ENCODE measurements at places on chromosomes 2 and 18.

DNA sequence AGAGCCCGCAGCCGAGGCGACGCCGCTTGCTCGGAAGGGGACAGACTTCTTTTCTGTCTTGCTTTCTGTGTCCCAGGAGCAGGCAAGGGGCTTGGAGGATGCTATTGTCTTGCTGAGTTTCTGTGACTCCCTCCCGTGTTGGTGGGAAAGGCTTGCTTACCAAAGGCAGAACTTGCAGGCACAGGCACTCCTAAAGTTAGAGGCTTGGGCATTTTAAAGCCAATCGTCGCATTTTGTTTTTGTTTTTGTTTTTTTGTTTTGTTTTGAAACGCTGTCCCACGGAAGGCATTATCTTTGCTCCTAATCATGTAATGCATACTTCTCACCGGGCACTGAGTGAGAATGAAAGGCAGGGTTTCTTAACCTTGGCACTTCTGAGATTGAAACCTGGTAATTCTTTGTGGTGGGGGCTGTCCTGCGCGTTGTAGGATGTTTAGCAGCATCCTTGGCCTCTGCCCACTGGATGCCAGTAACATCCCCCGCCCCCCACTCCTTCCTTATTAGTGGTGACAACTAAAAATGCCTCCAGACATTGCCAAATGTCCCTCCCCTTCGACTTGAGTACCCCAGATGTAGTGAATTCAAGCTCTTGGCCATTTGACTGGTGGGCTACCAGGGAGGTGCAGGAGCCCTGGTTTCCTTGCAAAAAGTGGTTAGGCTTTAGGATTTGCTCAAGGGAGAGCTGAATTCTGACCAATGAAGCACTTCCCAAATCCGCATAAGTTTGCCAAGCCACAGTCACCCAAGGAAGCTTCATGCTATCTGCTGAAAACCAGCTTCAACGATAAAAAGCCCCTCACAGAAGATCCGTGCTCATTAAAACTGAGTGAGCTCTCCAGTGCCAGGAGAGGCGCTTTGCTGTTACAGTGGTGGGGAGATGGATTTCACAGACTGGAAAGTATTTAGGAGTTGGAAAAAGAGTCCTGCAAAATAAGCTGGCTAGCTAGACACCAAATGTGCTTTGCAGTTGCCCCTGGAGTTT, 1.2 kb downstream of the ANTXR1 start:
- H3K4me3 ChIP-seq = peak overlapping the region; percentile 87
- peak; percentile 68 for DNase-seq
- H3K27me3 ChIP-seq = no peaks in the 10 kb centered on the region
- H3K27ac ChIP-seq = peak overlapping the region; percentile 87

DNA sequence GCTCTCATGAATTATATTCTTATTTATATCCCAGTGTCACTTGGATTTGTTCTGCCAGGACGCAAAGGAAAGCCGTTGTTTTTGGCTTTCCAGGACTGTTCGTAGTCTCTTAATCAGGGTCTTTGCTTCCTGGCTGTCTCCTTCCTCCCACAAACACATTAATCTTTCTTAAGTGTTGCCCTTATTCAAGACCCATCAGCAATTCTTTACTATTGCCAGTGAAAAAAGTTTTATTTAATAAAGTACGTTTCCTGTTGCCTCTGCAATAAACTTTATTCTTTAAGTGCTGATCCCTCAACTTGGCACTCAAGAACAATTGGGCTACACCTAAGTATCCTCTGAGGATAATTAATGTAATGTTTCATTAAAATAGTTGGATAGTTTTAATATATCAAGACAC, 68.3 kb upstream of the CYP20A1 start:
- H3K4me1 ChIP-seq = peaks cover 1% of the 10 kb centered on the region
- peaks cover 48% of the 10 kb centered on the region for H3K36me3 ChIP-seq
- no peak for DNase-seq
- H3K27ac ChIP-seq = no peak overlapping the region

DNA sequence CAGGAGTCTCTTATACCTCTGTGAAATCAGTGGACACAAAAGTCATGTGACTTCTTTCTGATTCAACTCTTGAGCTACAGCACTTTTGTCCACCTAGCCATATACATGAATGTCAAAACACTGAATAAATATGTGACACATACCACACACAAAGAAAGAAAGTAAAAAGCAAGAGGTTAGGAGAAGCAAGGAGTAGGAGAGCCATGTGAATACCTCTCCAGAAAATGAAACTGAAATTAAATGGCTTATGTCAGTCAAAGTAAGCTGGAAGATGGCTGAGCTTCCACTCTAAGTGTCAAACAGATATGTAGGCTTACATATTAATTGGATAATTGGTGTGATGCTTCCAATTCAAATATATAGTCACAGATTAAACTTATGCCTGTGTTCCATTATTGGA, 1050.5 kb downstream of the BCL11A start:
- no peaks in the 10 kb centered on the region for H3K27me3 ChIP-seq
- no peaks in the 10 kb centered on the region for H3K4me1 ChIP-seq
- H3K4me3 ChIP-seq = no peak overlapping the region
- no peak overlapping the region for H3K27ac ChIP-seq
- DNase-seq = no peak

DNA sequence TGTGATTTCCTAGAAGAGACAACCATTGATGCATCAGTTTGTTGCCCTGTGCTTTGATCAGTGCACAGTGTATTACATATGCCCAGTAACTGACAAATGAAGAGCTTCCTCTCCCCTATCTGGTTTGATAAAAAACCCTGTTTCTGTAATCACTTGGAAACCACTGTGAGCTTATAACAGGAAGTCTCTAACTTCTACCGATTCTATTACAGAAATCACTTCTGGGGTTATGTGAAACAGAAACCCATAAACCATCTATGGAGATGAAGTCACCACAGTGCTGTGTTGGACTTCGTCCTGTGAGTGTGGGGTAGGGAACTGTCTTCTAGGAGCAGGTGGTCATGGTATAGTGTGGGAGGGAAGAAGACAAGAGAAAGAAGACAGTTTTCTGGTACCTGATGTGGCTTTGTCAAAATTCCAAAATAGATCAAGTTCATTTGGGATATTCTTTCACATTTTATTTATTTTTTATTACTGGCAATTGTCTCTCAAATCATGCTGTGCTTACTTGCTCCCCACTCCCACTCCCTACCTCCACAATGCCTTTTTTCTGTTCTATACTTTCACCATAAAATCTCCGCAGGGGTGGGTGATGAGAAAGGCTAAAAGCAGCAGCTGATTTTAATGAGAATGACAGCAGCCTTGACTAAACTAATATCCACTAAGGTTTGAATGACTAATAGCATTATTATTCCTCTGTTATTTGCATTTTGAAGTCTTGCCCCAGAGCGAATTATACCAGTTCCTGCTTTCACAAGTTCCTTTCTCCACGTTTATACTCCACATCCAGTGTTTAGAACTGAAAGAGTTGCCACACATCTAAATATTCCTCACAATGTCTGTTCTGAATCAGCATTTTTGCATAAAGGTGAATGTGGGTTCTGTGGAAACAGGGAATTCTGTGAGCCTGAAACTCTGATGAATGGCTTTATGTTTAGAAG, 41.7 kb upstream of the RND3 start:
- H3K4me3 ChIP-seq = no peak overlapping the region
- H3K36me3 ChIP-seq = no peaks in the 10 kb centered on the region
- no peaks in the 10 kb centered on the region for H3K27me3 ChIP-seq

GRCh38 chr2:100819370-100820272, at the start of gene NPAS2:
NPAS2 (plus strand) TSS chr2:100820139; CDS start chr2:100904755, 84,616 bp downstream.
- no peak for DNase-seq
- peak within 1 kb of the TSS; percentile 95 for H3K27ac ChIP-seq
- H3K27me3 ChIP-seq = no peaks in the 10 kb centered on the region

DNA sequence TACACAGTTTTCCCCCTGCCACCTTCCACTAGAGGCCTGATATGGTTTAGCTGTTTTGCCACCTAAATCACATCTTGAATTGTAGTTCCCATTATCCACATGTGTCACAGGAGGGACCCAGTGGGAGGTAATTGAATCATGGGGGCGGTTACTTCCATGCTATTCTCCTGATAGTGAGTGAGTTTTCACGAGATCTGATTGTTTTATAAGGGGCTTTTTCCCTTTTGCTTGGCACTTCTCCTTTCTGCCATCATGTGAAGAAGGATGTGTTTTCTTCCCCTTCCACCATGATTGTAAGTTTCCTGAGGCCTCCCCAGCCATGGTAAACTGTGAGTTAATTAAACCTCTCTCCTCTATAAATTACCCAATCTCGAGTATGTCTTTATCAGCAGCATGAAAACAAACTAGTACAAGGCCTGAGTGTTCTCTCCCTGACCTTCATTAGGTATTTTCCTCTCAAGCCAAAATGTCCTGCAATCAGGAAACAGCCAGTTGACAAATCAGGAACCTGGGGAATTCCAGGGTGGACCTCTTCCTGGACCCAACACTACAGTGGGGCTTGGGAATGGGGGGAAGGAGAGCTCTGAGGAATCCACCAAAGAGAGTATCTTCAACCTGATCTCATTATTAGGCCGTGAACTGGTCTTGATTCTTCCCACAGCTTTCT, 129.9 kb downstream of the TXNL1 start:
- H3K4me1 ChIP-seq = no peaks in the 10 kb centered on the region
- no peaks in the 10 kb centered on the region for H3K27me3 ChIP-seq

DNA sequence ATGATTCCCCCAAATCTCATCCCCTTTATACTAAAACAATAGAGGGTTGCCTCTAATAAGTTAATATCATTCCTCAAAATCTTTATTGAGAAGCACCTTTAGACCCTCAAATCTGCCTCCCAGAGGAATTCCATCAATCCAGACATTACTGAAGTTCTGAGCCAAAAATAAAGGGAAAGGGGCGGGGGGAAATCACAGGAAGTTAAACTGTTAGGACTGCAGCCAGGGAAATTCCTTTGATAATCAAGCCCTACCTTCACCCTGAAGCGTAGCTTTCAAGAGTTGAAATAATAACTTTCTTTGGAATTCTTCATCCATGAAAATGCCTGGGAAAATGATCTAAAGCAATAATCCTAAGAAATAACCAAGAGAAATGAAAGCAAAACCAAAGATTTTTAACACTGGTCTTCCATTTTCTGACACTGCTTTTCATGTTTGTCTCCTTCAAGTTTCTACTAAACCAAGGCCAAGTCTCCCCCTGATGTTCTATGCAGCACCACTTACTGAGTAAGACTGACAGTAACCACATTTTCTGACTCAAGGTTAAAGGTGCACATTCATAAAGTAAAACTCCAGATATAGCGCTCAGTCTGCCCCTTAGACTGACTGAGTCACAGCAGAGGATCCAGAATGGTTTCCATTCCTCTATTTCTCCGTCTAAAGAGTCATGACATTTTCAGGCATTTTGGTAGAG, 78.2 kb downstream of the TCF4 start:
- H3K27ac ChIP-seq = peak overlapping the region; percentile 65
- peak overlapping the region; percentile 41 for H3K4me3 ChIP-seq
- DNase-seq = no peak
- no peaks in the 10 kb centered on the region for H3K4me1 ChIP-seq

DNA sequence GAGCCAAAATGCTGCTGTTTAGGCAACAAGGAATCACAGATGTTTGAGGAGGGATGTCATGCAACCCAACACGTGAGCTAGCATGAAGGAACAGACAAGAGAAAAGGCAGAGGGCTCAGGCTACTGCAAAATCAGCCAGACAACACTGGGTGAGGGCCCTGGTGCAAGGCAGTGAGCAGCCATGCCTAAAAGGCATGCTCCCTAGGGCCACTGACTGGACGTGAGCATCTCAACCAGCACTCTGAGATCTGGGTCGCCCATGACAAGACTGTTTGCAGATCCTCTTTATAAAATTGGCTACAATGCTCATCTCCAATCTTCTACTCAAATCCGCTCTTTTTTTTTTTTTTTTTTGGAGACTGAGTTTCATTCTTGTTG, 49.1 kb downstream of the KIAA2012 start:
- H3K4me3 ChIP-seq = no peak overlapping the region
- H3K27me3 ChIP-seq = no peaks in the 10 kb centered on the region
- H3K4me1 ChIP-seq = no peaks in the 10 kb centered on the region
- no peaks in the 10 kb centered on the region for H3K36me3 ChIP-seq

- H3K4me1 ChIP-seq = no peaks in the 10 kb centered on the region
- H3K4me3 ChIP-seq = no peak overlapping the region
- H3K36me3 ChIP-seq = no peaks in the 10 kb centered on the region
- DNase-seq = no peak
These were observed 10.2 kb downstream of the ZNF516 start for GRCh38 chr18:76484749-76485387.

DNA sequence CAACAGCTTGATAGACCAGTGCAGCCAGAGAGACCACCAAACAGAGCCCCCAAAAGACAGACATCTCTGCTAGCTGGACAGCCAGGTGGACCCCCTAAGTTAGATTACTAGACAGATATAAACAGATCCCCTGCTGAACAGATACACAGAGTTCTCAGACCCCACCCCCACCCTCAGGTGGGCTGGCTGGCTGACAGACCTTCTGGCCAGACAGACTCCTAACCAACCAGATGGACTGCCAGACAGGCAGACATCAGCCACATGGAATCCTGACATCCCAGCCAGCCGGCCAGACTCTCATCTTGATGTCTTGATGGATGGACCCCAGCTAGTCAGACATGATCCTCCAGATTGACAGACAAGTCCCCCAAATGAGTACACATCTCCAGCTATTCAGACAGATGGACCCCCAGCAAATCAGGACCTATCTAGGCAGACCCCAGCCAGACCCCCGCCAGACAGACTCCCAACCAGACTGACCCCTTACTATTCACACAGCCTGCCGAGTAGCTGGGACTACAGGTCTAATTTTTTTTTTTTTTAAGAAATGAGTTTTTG, 18.0 kb downstream of the PTPN18 start:
- DNase-seq = no peak
- H3K36me3 ChIP-seq = peaks cover 16% of the 10 kb centered on the region
- H3K4me3 ChIP-seq = no peak overlapping the region
- peaks cover 16% of the 10 kb centered on the region for H3K4me1 ChIP-seq
- no peaks in the 10 kb centered on the region for H3K27me3 ChIP-seq

DNA sequence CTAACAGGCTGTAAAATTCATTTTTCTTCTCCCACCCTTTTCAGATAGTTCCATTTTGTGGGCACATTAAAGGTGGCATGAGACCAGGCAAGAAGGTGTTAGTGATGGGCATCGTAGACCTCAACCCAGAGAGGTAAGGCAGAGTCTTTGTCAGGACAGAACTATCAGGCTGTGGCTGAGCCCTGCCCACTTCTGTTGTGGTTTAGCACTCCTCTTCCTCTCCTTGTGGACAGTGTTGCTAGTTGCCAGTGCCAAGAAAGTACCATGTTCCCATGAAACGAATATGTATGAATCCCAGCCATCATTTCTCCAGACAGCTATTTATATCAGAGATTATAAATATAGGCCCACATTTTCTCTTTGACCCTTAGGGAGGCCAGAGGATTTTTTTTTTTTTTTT, 1.6 kb downstream of the LGALSL start:
- no peaks in the 10 kb centered on the region for H3K27me3 ChIP-seq
- H3K4me1 ChIP-seq = peaks cover 5% of the 10 kb centered on the region
- peak overlapping the region; percentile 76 for H3K4me3 ChIP-seq
- DNase-seq = no peak

Measured in ascending aorta (tissue), 2 donors.